ENCODE measurements at places on chromosomes 11 and 22.

- DNase-seq, result no peak
These were observed 31.6 kb downstream of the UQCR10 start for GRCh38 chr22:29798801-29799200.

- no peak for DNase-seq
These were observed 220.3 kb downstream of the CNTN5 start for GRCh38 chr11:99241066-99241465.

DNA sequence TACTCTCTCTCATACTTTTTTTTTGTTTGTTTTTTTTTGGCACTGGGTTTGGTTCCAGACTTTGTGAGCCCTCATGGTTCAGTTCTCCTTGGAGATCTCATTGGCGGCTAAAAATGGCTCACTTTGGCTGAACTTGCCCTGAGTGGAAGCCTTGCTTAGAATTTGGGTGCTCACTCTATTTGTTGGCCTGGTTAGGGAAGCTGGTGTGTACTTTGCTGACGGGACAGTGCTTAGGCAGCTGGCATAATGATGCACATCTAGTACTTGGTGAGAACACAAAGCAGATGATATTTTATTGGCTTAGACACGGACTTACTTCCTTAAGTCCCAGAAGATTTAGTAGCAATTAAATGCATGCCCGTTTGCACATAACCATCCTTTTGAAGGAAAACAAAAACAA lies 66.5 kb upstream of the GRAMD1B start:
- no peak for DNase-seq

DNA sequence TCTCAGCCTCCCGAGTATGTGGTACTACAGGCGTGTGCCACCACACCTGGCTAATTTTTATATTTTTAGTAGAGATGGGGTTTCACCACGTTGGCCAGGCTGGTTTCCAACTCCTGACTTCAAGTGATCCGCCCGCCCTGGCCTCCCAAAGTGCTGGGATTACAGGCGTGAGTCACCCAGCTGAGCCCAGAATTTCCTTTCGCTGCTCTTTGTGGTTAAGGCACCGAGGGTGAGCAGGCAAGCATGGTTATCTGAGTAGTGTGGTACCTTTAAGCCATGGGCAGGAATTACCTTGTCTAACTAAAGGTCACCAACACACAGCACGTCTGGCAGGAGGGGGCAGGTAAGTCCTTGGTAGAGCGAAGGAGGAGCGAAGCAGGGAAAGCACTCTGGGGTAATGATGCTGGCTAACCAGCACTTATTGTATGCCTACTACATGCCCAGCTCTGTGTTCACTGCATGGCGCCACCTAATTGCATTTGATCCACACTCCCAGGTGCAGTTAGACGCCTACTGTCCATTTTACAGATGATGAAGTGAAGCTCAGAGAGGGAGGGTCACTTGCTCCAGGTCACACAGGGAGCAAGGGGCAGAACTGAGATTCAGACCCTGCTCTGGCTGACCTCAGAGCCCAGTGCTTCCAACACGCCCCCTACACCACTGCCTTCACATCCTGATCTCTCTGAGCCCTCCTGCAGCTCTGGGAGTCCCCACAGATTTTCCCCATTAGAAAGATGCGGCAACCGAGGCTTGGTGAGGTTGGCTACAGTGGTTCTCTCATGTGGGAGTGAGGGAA lies 45.7 kb downstream of the TRIOBP start:
- DNase-seq, result no peak

GRCh38 chr11:129589190-129589860 lies 213.7 kb downstream of the BARX2 start:
- DNase-seq, result no peak

DNA sequence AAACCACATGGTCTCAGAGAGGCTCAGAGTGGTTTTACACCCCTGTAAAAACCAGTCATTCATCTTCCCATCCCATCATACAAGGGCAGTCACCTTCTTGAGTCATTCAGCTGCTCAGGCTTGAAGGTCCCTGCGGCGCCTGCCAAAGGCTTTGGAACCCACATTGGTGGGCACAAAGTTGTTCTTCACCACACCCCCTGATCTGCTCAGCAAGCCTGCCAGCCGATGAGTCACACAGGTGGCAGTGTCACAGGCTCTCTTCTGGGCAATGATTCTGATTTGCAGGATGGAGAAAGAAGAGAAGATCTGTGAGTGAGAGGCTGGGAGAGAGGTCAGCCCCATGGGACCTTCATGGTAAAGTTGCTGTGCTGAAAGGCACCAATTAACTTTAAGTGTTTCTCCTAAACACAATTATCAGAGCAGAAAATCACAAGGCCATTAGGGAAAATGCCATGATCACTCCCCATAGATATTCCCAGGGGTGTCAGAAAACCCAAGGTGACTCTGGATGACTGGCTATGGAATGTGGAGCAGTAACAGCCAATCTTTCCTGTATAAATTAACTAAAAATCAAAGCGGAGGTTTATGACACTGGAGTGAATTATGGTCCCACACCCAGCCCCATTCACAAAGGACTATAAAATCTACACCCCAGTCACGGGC lies 4.4 kb downstream of the CALCA start:
- DNase-seq, result no peak

- no peak for DNase-seq
These were observed 12.2 kb upstream of the OR52D1 start for GRCh38 chr11:5476186-5476819.

- DNase-seq, result no peak
These were observed 216.4 kb upstream of the PDGFD start for GRCh38 chr11:104380358-104380757.

DNA sequence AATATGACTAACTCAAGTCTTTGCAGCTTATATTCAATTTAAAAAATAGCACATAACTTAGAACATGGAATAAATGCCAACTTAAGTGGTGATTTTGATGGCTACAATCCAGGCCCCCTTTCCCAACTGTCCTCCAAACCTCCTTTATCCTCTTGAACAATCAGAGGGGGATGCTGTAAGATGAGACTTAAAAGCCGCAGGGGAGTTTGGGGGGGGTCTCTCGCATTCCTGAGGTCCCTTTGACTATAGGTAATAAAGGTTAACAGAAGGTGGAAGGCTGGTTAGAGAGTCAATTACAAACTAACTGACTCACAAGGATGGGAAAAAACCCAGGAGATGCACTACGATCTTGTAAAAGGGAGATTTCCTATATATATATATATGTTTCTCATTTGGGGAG lies 101.8 kb downstream of the KIRREL3 start:
- DNase-seq, result no peak

DNA sequence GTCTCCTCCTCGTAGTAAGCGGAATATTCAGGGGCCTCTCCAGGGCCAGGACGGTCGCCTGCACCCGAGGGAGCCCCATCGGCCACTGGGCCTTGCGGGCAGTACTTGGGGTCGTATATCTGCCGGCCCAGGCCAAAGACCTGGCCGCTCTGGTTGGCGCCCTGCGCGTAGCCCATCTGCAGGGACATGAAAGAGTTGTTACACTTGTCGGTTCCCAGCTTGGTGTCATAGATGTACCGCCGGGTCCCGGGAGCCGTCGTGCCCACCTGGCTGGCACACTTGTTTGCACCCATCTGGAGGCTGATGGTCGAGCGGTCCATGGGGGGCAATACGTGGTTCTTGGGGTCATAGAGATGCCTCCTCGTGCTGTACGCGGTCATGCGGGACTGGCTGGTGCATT lies 19.4 kb upstream of the SPATA19 start:
- no peak for DNase-seq

DNA sequence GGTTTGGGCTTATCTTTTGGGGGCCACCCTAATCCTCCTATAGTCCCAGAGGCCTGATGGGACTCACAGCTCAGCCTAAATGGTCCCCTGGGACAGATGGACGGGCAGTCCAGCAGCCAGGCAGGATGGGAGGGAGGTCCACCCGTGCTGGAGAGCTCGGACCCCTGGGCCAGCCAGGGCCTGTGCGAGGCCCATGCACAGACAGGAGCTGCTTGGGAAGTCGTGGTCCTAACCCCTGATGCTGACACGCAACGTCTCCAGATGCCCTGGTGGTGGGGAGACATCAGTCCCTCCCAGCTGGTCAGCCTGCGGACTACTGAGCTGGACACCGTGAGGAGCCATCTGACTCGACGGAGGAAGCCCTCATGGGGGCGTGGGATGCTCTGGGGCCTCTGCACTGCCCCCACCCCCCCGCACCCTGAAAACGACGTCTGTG lies 31.2 kb upstream of the MUC5AC start:
- DNase-seq, result peak; percentile 64

DNA sequence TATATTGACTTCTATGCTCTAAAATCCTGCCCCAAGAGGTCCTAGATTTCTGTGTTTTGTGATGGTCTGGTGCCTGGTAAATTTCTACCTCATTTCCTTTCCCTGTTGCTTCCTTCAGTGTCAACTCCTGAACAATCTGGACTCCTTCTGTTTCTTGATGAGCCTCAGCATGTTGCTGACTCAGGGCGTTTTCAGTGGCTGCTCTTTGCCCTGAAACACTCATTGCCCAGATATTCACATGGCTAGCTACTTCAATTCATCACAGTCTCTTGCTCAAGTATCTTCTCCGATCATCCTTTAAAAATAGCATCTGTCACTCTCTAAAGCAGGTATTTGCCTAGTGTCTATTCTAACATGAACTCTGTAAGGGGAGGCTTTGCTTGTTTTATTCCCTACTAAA lies 526.3 kb upstream of the RAG2 start:
- DNase-seq, result no peak

DNA sequence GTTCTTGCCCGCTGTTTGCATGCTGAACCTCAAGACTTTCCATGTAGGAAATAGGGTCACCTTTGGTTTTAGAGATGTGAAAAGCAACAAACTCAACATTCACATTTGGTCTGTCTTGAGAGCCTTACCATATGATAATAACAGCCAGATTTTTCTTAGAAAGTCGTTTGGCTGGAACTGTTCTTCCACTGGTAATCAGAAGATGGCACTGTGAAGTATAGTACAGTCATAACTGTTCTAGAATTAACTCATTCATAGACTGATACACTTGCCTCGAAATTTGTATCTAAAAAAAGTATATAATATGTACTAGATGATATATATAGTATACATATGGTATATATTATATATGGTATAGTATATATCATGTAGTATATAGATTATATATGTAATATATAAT lies 12.3 kb downstream of the LUZP2 start:
- no peak for DNase-seq

- peak; percentile 39 for DNase-seq
These were observed 7.6 kb downstream of the PARVG start for GRCh38 chr22:44188316-44188715.

DNA sequence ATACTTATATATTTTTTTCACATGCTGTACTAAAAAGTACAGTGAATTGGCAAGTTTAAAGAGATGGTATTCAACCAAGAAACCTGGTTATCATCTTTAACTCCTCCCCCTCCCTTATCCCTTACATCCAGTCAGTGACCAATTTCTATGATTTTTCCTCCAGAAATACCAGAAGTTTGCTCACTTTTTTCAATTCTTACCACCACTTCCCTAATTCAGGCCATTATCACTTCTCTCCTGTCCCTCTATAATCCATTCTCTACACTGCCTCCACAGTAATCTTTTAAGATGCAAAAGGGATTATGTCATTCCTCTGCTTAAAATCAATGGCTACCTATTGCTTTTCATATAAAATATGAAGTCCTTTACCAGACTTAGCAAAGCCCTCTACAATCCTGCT lies 62.8 kb downstream of the CEP57 start:
- DNase-seq, result no peak

- no peak for DNase-seq
These were observed 1415.2 kb downstream of the TBC1D22A start for GRCh38 chr22:48177631-48178030.

GRCh38 chr11:122100037-122100755 lies 15.8 kb downstream of the BLID start:
- DNase-seq, result peak; percentile 65

DNA sequence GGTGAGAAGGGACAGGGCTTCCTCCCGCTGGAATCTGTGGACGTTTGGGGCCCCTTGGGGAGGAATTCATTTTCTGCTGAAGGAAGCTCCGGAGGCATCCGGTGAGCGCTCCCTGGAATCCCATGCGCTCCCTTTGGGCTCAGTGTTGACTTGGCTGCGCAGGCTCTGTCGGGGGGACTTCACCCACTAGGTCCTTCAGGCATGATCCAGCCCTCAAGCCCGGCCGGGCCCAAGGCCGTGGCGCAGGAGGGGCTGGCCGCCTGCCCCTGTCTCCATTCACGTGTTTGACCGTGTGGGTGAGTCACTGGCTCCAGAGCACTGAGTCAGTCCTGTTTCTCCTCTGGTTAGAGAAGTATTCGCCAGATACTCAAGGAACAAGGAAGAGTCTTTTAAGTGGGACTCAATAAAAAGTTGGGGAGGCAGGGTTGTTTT lies 1.4 kb downstream of the CTTN start:
- DNase-seq, result peak; percentile 89

- no peak for DNase-seq
These were observed 53.7 kb upstream of the NECTIN1 start for GRCh38 chr11:119782739-119783072.

DNA sequence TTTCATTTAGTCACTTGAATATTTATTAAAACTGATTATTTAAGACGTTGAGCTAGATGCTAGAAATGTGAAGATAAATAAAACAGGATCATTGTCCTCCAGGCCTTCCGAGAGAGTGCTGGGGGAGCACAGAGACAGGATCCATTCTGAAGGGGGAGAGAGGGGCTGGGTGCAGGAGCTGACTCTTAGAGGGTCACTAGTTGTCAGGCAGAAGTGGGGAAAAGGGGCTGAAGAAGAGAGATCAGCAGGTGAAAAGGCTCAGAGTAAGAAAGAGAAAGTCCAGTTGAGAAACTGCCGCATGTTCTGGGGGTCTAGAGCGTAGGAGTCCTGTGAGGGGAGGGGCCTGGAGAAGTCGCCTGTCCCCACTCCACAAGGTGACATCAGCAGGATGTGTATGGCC lies 206.2 kb upstream of the SNX19 start:
- no peak for DNase-seq

DNA sequence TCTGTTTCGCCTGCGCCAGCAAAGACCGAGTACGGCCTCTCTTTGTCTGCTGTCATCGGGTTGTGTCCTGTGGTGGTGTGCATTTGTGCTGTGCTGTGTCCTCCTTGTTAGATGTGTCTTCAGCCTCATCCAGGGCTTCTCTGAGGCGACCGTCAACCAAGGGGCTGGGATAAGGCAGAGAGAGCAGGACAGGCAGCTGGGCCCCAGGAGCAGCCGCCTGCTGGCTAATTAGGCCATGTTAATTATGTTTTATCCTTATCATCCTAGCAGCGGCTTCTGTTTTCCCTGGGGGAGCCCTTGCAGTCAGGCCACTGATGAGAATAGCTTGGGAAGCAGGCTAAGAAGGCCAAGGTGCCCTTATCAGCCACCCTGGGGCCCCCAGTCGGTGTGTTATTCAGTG lies 40.7 kb upstream of the TTC12 start:
- no peak for DNase-seq
